ENCODE measurements at places on chromosomes 3 and 15.
A peak's percentile ranks its signal among the peaks of the same experiment; 100 is the strongest.

DNA sequence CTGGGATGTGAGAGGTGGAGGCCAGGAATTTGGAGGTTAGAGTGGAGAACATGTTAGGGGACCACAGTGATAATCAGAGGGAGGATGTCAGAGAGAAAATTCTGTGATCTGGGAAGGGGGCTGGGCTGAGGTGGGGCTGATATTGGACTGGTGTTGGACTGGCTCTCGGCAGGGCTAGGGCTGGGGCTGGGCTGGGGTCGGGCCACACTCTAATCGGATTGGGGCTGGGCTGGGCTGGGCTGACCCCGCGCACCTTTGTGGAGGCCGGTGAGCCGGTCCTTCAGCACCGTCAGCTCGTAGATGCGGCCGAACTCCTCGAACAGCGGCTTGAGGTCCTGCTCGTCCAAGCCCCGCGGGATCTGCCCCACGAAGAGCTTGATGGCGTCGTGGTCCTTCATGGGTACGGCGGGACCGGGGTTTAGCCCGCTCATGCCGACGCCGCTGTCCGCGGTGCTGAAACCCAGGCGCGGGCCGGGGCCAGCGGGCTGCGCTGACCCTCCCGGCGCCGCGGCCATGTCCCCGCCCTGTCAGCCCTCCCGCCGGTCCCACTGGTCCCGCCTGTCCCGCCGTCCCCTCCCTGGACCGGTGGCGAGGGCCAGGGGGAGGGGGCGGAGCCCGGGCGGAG lies 485 bp downstream of the CELF6 start:
- DNase-seq, result peak; percentile 82

GRCh38 chr3:194340757-194341400 lies 10.2 kb downstream of the CPN2 start:
- DNase-seq, result no peak

DNA sequence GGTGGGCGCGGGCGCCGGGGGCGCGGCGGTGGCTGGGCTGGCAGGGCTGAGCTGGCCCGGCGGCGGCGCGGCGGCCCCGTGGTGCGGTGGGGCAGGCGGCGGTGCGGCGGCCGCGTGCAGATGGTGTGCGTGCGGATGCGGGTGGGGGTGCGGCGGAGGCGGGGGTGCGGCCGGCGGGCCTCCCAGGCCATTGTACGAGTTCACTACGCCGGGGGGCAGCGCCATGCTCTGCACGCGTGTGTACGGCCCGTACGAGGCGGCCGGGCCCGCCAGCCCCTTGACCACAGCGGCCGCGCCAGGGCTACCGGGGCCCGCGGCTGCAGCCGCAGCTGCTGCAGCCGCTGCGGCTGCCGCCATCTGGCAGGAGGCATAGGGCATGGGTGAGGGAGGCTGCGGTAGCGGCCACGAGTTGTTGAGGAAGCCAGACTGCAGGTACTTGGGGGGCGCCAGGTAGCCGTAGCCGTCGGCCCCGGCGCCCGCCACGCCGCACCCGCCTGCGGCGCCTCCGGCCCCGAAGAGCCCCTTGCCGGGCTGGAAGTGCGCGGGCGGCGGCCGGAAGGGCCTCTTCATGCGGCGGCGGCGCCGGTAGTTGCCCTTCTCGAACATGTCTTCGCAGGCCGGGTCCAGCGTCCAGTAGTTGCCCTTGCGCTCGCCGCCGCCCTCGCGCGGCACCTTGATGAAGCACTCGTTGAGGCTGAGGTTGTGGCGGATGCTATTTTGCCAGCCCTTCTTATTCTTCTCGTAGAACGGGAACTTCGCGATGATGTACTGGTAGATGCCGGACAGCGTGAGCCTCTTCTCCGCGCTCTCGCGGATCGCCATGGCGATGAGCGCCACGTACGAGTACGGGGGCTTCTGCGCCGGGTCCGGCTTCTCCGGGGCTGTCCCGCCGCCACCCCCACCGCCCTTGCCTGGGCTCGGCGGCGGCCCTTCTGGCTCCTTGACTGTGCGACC lies 951 bp downstream of the FOXL2 start:
- peak; percentile 32 for DNase-seq

DNA sequence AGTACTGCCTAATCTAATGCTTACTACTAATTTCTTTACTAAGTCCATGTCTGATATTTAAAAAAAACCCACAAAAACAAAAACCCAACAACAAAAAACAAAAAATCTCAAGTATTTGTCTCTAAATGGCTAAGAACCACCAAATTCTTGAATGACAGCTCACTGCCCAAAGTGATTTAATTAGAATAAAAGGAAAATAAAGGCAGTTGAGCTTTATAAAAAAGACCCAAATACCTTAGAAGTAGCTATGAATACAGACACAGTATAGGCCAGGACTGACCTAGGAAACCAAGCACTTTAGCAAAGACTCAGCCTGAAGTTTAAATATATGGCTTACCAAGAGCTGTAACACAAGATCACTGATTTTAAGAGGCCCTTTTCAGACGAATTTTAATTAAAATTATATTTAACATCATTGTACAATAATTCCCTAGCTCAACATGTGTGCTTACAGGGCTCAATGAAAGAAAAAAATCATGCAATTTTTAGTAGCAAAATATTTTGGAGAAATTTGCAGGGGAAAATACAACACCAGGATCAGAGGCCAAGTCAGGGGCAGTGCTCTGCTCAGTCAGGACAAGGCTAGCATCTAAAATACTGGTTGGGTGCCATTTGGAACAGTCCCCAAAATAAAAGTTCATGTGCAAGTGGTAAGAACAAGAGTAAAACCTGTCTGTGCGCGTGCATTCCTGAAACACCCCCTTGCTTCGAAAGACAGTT lies 24.8 kb downstream of the UQCC5 start:
- DNase-seq, result peak; percentile 45

- no peak for DNase-seq
Measured at GRCh38 chr3:176867681-176868663, 329.3 kb downstream of the TBL1XR1 start.

GRCh38 chr3:81339040-81339845 lies 422.2 kb downstream of the GBE1 start:
- peak; percentile 30 for DNase-seq

- no peak for DNase-seq
Measured at GRCh38 chr3:184604615-184605290, 43.2 kb downstream of the EPHB3 start.

DNA sequence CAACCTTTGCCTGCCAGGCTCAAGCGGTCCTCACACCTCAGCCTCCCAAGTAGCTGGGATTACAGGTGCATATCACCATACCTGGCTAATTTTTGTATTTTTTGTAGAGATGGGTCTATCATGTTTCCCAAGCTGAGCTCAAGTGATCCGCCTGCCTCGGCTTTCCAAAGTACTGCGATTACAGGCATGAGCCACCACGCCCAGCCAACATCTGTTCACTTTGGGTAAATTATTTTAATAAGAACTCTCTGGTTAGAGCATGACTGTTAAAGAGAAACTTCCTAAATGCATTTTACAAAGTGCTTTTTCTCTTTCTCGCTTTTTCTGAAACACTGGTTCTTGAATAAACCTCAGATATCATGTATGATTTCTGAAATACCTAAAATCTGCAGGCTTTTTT lies 172.5 kb downstream of the PTPRG start:
- no peak for DNase-seq

DNA sequence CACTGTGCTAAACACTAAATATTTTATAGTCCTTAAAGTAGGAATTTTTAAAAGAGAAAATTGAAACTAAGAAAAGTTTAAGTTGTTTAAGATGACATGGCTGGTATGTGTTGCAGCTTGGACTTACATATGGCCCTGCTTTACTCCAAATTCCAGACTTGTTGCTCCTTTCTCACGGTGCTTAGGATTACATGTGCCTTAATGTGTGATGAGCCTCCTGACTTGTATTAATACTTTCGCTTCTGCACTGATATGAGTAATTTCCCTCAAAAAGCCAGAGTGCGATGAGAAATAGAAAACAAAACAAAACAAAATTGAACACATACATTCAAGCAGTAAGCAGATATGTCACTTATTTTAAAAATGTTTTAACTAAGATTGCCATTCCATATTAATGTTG lies 250.2 kb downstream of the VGLL3 start:
- DNase-seq, result no peak

- DNase-seq, result peak; percentile 86
Measured at GRCh38 chr3:123640740-123641462, 56.0 kb upstream of the HACD2 start.

- no peak for DNase-seq
Measured at GRCh38 chr3:127392156-127392490, 104.3 kb upstream of the PRR20G start.

- no peak for DNase-seq
Measured at GRCh38 chr15:66771351-66771650, 69.3 kb downstream of the SMAD6 start.

DNA sequence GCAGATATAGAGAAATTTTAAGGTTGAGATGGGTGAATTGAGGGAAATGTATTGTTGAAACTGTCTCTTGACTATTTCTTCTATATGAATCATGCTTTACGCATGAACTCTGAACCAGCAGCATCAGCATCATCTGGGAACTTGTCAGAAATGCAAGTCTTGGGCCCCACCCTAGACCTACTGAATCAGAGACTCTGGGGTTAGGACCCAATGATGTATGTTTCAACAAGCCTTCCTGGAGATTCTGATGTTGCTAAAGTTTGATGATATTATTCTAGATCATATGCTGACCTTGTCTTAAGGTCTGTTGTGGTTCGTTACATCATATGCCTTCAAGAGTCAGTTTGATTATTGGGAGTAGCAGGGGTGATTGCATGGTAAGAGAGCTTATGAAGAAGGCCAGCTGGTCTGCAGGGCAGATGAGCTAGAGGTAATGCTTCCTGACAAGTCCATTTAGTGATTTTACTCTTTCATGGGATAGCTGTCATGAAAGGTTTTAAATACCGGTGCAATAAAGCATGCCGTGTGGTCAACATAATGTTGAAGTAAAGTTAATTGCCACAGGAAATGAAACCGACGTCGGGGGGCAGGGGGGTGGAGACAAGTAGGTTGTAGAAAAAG lies 152.4 kb upstream of the MRPL3 start:
- DNase-seq, result no peak

DNA sequence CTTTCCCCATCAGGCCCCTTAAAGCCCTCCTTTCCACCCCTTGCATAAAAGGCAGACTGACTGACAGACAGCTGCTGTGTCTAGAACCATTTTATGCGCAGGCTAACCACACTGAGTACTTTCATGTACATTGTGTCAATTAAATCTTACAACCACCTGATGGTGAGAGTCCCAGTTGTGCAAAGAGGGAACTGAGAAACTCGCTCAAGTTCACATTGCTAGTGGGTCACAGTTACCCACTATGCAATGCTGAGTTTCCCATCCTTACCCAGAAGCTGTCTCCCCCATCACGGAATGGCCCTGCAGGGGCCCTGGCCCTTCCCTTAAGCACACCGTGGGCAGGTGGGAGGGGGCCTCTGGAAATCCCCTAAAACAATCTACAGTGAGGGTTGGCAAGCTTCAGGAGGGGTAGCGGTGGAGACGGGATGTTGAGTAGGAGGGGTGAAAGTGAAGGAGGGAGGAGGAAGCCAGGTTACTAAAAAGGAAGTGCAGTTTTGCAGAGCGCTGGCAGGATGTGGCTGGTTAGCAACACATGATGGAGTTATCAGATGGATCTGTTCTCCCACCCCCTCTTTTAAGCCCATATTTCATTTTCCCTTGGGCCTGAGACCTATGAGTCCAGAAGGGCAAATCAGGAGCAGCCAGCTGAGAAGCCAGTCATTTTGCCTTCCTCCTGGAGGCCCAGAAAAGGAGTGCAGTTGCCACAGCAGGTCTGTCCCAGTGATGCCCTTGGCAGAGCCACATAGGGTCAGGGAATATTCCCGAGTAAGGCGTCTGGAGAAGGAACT lies 30.0 kb downstream of the STARD5 start:
- no peak for DNase-seq

- DNase-seq, result no peak
Measured at GRCh38 chr3:64715211-64715982, 27.6 kb upstream of the ADAMTS9 start.

- no peak for DNase-seq
Measured at GRCh38 chr3:48588230-48588629, 6.9 kb downstream of the COL7A1 start.

DNA sequence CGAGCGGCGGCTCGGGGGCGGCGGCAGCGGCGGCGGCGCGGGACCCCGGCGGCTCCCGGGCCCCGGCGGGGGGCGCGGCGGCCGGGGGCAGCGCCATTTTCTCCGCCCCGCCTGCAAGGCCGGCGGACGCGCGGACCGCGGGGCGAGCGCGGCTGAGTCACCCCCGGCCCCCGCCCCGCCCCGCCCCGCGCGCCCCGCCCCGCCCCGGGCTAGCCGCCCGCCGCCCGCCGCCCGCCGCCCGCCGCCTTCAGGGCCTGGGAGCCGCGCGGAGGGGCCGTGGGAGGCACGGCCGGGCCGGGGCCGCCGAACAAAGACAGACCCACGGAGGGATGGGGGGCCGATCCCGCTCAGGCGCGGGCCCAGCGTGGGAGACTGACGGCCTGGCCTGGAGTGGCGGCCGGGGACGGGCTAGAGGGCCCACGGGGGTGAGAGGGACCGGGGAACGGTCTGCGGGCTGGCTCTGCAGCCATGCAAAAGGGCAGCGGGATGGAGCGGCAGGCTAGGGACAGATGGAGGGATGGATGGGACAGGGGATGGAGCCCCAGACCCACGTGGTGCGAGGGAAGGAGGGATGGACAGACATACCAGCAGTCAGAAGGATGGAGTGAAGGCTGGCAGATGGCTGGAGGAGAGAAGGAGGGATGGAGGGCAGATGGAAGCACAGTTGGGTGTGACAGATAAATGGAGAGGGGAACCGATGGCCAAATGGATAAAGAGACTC lies at the start of gene EIF4E3:
Gene EIF4E3 (minus strand): TSS at position 132 of the 721 bp plus-strand sequence. CDS start 35 bp downstream, at position 97.
- DNase-seq, result peak; percentile 80

DNA sequence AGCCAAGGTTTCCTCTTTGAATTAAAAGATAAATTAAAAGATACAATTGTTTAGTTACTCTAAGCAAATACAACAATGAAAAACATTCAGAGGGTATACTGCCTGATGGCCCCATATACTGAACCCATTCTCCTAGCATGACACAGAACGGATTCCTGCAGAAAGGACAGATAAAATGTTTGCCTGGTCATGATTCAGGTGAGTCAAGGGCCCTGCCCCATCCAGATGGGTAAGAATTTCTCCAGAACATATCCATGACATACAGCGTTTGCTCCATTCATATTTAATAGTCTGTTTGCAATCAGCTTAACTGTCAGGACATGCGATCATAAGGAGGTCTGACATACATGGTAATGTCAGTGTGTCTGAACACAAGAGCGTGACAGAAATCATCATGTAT lies 8.6 kb downstream of the TMEM41A start:
- no peak for DNase-seq

DNA sequence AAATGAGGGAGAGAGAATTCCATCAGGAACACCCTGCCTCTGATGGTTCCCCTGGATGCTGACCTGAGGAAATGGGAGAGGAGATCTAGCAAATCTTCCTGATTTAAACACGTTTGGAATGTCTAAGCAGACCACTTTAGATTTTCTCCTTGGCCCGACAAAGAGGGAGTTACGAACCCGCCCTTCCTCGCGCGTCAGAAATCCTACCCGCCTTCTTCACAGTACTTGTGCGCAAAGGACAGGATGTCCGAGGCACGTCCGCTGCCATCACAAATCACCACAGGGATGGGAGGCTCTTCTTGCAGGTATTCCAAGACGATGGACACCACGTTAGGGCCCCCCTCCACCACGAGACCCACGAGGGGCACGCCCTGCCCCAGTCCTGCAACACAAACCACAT lies 38.6 kb downstream of the TRPM1 start:
- peak; percentile 39 for DNase-seq

All from adipocyte (in vitro differentiated cells).